ENCODE measurements at places on chromosomes 7 and 10.

- no peak for DNase-seq
Observed at GRCh38 chr7:107432261-107432660, 37.6 kb upstream of the GPR22 start.

DNA sequence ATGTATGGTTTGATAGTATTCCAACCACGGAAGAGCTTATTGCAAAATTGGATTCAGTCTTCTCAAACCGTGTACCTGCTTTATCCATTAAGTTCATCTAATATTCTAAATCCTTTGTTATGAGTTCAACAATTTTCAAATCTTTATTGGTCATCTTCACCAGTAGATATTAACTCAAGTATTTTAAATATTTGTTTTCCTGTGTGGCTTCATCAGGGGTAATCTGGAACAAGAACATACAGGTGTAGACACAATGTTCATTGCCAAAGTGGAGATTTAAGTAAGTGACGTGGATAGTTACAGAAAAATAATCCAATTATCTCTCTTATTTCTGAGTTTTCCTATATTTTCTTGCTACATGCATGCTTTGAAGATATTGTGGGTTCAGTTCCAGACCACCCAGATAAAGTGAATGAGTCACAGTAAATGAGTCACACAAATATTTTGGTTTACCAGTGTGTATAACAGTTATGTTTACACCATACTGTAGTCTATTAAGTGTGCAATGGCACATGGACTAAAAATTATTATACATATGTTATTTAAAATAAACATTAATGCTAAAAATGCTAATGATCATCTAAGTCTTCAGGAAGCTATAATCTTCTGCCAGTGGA is 429.0 kb upstream of the POT1 start:
- no peak for DNase-seq

- no peak for DNase-seq
Observed at GRCh38 chr7:4003503-4003902, 678.6 kb upstream of the FOXK1 start.

- DNase-seq, result no peak
Observed at GRCh38 chr10:98340261-98340939, 72.4 kb upstream of the LOXL4 start.

DNA sequence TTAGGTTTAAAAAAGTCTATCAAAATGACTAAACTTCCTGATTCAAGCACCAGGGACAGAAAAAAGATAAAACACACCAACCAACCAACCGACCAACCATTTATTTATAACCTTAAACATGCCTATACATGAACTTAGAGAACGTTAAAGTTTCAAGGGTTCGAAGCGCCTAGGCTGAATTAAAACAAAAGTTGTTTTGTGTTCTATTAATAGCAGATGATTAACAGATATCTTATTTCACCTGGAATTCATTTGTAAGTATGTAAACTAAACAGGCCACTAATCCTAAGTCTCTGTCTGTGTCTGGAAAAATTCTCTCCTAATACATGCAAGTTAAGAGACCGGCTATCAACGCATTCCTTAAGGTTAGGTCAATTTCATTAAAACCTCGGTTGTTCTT is 1.4 kb downstream of the BAIAP2L1 start:
- DNase-seq, result no peak

All from hindlimb muscle (tissue), 1 donor.